ENCODE measurements at places on chromosomes 1 and 21. TPM values are rescaled to one million over a fixed set of nuclear protein-coding genes. Genes with fewer than 3 reads are reported as not detected.

GRCh38 chr1:113930499-113931161, 1.5 kb downstream of the HIPK1 start:
- DNase-seq, result no peak

- no peak for DNase-seq
These were observed 142.5 kb downstream of the OLFM3 start for GRCh38 chr1:101854271-101854670.

Gene NADK
- 41.3 TPM for total RNA-seq

- no peak for DNase-seq
These were observed 190.5 kb upstream of the CSF3R start for GRCh38 chr1:36673202-36673601.

- no peak for DNase-seq
These were observed 59.4 kb downstream of the NRIP1 start for GRCh38 chr21:15005391-15005790.

DNA sequence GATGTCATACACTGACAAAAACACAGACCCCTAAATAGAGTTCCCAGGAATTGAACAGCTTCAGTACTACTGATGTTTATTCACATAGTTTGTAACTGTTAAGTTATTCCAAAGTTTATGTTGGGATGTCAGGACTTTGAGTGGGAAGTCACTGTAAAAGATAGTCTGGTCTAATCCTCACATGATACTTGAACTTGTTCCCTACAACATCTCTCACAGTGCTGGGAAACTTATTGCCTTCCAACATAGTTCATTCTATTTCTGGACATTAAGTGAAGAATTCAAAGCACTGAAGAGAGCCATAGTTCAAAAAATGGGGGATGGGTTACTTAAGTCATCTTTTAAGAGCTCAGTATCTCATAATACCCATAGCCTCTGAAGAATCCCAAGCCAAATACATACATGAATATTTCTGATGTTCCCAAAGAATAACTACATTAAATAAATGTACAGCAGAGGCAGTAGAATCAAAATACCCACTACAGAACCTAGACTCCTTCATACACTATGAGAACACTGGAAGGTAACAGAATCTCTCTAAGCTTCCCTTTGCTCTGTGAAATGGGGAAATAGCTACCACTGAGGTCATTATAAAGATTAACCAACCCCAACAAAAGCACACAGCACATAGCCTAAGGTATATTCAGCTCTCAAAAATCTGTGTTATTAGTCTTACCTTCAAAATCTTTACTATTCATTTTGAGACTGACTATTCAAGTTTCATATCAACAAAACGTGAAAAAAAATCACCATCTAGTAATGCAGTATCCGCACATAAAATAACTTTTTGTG, 81.4 kb downstream of the ESRRG start:
- DNase-seq, result no peak
